NCI-H2107 (cell line): ENCODE measurements at places on chromosomes 1 and 21.

DNA sequence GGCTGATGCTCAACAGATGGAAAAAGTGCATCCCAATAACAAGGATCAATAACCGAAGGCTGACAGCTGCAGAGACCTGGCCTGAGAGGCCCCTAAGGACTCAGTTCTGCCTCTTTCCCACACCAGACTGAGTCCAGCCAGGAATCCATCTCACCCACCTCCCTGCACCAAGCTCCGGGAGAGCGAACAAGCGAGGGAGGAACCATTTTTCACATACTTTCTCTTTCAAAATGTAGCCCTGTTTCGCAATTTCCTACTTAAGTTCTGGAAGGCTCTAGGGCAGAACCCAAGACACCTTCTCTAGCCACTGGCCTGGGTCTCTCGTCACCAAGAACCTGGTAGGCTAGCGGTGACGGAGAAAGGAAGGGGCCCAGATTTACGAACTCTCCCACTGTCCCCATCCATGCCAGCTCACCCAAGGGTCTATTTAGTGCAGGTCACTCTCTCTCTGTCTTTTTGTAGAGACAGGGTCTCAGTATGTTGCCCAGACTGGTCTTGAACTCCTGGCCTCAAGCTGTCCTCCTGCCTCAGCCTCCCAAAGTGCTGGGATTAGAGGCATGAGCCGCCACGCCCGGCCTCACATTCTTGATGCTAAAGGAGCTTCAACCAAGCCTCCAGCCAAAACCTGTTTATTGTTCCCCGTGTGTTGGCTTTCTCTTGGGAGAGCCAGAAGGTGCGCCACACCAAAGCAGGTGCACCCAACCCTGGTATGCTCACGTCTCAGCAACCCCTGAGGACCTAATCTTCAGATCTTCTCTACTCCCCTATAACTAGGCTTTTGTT, 10.9 kb upstream of the GNL2 start:
- DNase-seq, result no peak

DNA sequence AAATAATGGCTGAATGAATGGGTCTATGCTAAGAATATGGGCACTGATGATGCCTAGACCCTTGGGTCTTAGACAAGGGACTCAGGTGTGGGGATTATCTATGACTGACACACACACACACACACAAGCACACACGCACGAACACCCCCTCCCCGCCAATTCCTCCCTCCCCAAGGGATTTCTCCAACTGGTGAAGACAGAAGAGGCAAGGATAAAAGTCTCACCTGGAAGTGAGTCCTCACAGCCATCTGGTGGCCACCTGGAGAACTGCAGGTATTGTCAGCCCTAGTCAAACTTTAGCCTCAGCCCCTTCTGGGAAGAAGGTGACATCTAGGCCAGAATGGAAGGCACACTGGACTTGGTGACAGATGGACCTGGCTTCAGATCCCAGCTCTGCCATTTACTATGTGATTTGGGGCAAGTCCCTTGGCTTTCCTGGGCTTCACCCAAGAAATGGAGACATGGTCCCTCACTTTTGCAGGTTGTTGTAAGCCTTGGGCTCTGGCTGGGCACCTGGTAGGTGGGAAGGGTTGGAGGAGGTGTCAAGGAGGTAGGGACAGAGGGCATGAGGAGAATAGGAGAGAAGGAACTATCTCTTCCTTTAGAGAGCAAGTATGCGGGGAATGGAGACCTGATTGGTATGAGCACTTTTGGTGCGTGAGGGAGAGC, 4.0 kb upstream of the GPR3 start:
- DNase-seq, result peak; percentile 69

GRCh38 chr21:43867332-43867703, 2.3 kb downstream of the AGPAT3 start:
- no peak for DNase-seq

- no peak for DNase-seq
Observed at GRCh38 chr1:115980998-115981993, 5.0 kb downstream of the SLC22A15 start.

DNA sequence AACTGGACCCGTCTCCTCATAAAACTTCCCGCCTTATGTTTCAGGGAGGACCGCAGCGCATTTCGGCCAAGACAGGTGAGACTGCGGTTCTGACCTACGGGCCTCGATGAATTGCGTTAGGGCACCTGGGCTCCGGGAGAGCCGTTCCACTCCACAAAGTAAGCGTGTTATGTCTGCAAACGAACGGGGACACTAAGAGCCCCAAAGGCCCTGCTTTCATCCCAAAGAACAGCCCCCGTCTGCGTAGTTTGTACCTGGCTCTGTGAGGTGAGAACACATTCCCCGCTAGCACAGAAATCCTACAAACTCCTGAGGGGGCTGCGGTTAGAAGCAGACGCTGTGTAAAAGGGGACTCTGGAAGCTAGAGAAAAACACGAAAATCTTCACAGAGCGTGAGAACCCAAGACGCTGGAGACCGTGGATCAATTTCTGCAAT, 41.6 kb upstream of the PPIAL4F start:
- no peak for DNase-seq

DNA sequence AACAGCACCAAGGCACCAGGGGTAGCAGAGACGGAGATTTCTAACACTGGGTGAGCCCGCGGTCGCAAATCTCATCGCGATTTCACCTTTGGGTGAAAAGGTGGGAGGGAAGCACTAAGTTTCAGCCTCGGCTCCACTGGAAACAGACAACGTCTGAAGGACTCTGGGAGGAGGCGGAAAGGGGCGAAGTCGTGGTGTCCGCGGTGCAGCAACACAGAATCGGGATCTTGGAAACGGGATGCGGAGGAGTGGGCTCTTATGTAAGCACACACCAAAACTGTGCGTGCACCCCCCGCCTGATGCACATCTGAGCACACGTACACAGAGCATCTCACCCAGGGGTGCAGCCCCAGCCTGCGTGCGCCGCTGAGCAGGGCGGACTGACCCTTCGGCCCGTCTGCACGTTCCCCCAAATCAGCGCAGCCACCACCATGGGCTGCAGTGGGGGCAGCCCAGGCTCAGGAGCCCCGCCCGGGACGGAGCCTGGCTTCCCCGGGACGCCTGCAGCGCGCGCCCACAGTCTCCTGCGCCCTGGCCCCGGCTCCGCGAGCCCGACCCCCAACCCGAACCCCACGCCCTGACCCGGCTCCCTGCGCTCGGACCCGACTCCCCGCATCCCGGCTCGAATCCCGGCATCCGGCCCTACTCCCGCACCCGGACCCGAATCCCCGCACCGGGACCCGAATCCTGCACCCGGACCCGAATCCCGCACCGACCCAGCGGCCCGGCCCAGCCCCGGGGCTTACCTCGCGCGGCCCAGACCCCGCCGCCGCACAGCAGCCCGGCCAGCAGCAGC, 670 bp downstream of the CLSTN1 start:
- DNase-seq, result no peak

DNA sequence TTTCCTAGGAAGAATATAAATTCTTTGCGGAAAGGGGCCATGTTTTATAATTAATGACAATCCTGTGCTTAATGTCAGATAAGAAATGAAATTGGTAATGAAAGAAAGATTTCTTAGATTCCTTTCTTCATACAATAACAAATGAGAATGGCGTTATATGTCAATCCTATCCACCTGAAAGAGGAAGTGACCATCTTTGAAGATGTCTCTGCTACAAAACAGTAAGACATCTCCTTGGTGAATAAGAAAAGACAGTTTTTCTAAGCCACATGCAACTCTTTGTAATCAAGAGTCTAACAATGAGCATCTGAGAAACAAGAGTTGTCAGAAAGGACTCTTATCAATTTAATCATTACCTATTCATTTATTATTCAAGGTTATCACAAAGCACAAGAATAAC, 286.0 kb downstream of the VAV3 start:
- no peak for DNase-seq

- DNase-seq, result no peak
Observed at GRCh38 chr1:204093781-204094180, 20.9 kb downstream of the SOX13 start.

DNA sequence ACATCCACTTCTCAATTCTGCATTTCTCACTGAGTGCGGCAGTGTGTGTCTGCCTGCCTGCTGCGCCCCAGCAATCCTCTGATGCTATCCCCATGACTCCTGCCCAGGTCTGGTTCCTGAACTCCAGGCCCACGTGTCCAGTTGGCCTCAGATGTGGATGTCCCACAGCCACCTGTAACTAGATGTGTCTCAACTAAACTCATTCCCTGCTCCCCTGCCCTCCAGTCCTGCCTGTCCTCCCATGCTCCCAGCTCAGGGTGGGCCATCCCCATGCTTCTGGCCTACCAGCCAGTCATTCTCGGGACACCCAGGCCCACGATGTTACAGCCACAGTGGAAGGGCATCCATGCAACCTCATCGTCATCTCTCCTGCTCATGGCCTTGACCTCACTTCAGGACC, 76.8 kb downstream of the STUM start:
- DNase-seq, result no peak

GRCh38 chr1:38527373-38527966, 332.1 kb downstream of the RRAGC start:
- DNase-seq, result no peak

- DNase-seq, result no peak
Observed at GRCh38 chr1:70376196-70376595, 21.7 kb upstream of the ANKRD13C start.

- no peak for DNase-seq
Observed at GRCh38 chr21:28636752-28637691, 355.7 kb downstream of the LTN1 start.

GRCh38 chr1:4322881-4323280, 331.5 kb upstream of the AJAP1 start:
- DNase-seq, result no peak

GRCh38 chr1:165468253-165468652, 23.3 kb upstream of the RXRG start:
- no peak for DNase-seq

DNA sequence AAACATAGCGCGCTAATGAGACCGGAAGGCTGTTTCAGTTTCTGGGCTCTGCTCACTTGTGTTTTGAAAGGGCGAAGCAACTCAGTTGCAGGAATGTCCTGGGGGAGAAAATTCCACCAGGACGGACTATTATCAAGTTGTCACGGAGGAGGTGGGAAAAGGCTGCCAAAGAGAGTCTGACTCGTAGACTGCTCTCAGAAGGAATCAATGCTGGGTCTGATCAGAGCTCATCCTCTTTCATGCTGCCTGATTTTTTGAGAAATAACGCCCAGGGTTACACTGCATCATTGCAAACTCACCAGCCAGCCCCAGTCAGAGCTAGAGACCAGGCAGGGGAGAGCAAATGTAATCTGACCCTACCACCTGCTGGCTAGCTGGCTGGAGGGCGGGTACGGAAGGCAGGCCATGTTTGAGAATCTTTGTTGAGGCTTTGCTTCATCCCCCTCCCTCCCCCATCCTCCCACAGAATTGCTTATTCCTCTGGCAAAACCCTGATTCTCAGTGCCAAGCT, 36.4 kb upstream of the BCL9 start:
- DNase-seq, result peak; percentile 41
